ENCODE measurements at places on chromosomes 1 and 21.

- DNase-seq: no peak
Observed at GRCh38 chr21:45740491-45741357, 97.2 kb downstream of the PCBP3 start.

DNA sequence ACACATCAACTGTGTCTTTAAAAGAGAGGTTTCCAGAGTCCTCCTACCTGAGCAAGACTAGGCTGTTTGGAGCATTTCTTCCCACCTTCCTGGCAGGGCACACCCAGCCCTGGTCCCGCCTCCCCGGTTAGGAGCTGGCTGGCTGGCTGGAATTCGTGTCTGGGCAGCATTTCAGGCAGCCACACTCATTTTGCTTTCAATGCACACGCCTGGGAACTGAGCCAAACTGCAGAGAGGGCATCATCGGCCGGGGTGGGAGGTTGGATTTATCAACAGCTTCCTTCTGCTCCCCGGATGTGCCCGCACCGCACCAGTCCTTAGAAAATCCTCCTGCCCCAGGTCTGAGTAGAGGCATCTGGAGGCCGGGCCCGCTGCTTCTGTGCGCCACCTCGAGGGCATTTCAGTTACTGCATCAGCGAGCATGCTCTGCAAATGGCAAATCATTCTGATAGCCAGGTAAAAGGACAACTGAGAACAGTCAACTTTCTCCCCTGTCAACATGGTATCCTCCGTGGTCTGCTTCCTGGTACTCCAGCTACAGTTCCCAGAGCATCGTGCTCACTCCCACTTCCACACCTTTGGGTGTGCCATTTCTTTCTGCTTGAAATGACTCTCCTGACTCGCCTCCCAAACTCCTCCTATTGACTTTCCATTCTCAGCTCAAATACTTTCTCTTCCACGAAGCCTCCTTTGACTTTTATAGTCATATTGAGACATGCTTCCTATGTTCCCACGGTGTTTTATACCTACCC, 20.6 kb downstream of the TCEA3 start:
- DNase-seq: peak; percentile 91

GRCh38 chr1:67335411-67335810, 27.7 kb downstream of the IL12RB2 start:
- DNase-seq: no peak

DNA sequence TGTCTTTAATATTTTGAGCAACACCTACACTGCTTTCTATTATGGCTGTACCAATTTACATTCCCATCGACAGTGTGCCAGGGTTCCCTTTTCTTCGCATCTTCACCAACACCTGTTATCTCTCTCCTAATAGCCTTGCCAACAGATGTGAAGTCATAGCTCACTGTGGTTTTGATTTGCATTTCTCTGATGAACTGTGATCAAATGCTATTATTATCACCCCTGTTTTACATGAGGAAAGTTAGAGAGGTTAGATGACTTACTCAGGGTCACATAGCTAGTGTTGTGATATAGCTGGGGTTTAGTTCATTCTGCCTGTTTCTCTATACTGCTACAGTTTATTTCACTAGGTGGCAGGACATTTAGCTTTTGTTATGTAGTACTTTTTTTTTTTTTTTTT, 204.1 kb downstream of the FMN2 start:
- DNase-seq: no peak

DNA sequence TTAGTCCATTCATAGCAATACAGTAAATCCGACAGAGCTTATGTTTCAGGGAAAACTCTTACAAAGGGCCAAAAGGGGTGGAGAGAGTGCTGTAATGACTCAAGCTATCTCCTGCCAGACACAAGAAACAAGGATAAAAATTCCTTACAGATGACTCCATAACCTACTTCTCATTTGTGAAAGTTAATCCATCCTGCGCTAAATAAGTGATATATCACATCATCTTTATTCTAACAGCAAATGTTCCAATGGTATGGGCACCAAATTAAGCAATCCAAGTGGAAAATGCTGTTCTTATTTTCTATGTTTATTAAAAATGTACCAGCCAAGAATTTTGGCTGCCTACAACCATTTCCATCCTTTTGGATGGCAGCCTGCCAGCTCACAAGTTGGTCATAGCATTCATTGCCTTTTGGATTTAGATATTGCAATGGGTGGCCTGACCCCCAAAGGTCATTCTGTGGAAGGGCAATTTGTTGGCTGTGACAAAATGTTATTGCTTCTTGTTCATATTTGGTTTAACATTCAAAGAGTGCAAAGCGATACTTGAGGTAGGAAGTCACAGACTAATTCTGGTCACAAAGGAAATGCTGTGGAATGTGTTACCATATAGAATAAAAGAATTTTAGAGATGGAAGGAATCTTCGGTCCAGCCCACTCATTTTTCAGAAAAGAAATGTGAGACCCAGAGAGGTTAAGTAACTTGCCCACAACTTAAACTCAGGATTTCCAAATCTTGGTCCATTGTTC, 2.8 kb upstream of the ENAH start:
- no peak for DNase-seq

- no peak for DNase-seq
Observed at GRCh38 chr1:228465141-228465540, 22.0 kb upstream of the RNF187 start.

- DNase-seq: no peak
Observed at GRCh38 chr1:211501711-211502400, 9.9 kb upstream of the RD3 start.

DNA sequence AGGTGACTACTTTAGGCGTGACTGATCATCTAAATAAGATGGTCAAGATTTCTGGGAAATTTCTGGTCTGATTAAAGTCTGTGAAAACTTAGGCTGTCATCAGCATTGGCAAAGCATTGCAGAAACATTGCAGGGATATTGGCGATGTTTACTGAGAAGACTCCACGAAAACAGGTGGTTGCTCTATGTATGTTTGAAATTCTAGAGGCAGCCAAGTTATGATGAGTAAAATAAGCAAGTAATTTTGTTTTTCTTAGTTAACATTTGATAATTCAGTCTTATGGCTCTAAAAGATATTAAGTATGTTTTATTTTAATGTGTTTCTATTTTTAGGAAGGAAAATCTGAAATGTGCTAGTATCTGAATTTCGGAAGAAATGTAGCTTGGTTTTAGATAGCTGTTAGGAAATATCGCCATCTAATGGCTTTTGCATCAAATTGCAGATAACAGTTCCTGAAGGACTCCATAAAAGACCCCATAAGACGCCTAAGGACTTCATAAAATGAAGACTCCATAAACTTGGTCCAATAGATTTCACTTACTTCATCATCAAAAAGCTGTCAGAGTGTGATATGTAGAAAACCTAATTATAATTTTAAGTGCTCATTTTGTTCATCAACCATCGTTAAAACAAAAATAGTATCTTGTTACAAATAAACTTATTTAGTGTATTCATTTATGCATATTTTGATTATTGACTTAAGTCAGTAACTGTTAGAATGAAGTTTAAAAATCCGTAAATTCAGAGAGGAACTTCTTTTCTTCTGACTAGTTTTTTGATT, 344.6 kb downstream of the RYR2 start:
- peak; percentile 22 for DNase-seq

DNA sequence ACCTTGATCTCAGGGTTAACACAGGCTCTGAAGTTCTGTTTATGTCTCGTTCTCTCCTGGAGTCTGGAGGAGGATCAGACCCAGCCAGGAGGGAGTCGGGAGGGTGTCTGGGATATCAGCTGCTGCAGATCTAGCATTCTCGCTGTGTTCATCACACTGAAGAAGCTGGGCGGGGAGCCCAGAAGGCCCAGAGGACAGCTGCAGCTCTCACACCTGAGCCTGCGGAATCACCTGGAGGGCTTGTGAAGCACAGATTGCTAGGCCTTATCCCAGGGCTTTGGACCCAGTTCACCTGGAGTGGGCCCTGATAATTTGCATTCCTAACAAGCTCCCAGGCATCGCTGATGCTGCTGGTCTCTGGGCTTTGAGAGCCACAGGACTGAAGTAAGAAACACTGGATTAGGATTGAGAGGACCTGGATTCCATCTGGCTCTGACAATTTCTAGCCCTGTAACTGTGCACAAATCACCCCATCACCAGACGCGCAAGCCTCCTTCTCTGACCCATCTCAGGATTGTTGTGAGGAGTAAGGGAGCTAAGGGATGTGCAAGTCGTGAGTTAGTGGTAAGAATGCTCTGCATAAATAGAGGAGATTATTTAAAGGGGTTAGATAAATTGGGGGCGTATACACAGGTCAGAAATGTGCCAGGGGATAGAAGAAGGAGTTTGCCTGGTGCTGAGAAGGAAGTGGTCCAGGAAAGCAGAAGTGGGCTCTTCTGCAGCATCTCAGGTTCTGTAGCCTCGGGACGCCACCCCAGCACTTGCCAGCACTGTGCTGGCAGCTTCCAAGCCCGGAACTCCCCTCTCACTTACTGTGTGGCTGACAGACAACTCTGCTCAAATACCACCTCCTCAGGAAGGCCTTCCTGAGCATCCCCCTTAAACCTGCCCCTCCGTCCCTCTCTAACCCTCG, 19.1 kb downstream of the ABCA4 start:
- no peak for DNase-seq

DNA sequence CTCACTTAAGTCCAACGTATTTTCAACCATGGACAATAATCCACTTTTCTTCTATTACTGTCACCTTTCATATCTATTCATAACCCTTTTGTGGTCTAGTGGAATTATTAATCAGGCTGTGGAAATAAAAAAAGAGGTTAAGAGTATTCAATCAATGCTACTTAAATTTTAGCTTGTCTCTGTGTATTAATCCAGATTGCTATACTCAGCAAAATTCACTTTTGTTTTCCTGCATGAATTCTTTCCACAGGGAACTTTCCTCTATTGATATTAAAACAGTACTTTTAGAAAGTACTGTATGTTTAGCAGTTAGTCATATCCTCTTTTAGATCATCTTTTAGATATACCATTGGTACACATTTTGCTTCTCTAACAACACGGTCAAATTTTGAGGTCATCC, 1033.0 kb upstream of the ADGRL2 start:
- no peak for DNase-seq

All from NCI-H1048 (cell line).